ACHN (cell line): ENCODE measurements at places on chromosomes 3 and 15.

GRCh38 chr3:184566441-184567414, 5.1 kb downstream of the EPHB3 start:
- no peak for DNase-seq

DNA sequence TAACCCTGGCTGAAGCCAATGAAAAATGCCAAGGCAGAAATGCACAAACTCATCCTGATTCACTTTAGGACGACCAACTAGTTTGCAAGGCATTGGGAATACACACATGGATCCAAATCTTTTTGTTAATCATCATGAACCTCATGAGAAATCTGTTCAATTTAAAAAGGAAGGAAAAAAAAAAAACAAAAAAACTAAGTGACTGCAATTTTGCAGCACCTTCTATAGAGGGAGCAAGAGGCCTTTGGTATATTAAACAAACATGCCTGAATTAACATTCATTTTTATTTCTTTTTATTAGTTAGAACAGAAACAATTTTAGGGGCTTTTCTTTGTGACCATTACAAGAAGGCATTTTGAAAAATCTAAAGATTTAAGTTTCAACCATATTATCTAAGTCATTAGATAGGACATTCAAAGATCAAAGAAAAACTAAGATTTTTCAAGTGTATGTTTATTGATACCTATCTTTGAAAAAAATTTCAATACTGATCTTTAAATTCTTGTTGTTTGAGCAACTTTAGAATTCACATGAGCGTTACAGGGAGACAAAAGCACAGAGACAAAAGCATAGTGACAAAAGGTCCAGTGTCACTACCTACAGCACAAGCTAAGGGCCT, 182.4 kb downstream of the CBLB start:
- DNase-seq: peak; percentile 43

GRCh38 chr3:115301364-115301860, 154.3 kb upstream of the ZBTB20 start:
- no peak for DNase-seq

GRCh38 chr3:124784686-124785382, 54.6 kb downstream of the UMPS start:
- DNase-seq: no peak

- DNase-seq: no peak
These were observed 18.2 kb upstream of the EHHADH start for GRCh38 chr3:185272033-185272432.

DNA sequence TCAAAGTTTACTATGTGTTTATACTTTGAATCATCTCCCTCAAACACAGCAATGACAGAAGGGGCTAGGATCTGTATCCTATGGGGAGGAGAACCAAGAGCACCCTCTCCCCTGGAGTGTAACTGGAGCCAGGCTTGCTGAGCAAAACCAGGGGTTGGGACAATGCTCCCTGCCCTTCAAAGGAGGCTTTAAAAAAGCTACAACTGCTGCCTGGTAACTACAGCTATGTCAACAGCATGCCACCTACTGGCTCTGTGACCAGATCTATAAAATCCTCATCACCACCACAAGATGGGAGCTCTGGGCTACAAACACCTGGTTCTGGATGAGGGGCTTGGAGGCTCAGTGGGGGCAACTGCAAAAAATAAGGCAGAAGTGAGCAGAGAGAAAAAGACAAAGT, 61.9 kb downstream of the ANO10 start:
- DNase-seq: no peak

DNA sequence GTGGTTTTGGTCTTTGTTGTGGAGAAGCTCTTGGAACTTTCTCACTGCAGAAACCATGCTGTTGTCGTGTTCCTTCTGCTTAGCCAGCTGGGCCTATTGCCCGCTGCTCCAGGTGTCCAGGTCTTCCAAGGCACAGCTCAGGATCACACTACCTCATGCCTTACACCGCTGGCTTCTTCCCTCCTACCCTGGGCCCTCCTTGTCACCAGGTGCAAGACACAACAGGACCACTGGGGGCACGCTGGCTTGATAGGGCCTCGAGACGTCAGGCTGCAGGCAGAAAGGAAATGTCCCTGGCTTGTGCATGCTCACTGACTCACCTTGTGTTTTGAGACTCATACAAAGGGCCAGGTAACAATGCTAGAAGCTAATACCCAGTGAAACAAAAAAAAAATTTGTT, 32.3 kb downstream of the PAQR9 start:
- no peak for DNase-seq

GRCh38 chr3:152195206-152195605, 73.5 kb upstream of the MBNL1 start:
- no peak for DNase-seq

- DNase-seq: no peak
These were observed 106.5 kb downstream of the ASB7 start for GRCh38 chr15:100708916-100709315.

- DNase-seq: peak; percentile 53
These were observed 80.0 kb downstream of the SQOR start for GRCh38 chr15:45714590-45715488.
